KBM-7 (cell line): ENCODE measurements at places on chromosomes 12 and 14.

GRCh38 chr12:113528606-113529293 lies 57.1 kb upstream of the LHX5 start:
- DNase-seq, result no peak

- DNase-seq, result peak; percentile 55
These were observed 26.1 kb upstream of the ETV6 start for GRCh38 chr12:11623382-11623781.

DNA sequence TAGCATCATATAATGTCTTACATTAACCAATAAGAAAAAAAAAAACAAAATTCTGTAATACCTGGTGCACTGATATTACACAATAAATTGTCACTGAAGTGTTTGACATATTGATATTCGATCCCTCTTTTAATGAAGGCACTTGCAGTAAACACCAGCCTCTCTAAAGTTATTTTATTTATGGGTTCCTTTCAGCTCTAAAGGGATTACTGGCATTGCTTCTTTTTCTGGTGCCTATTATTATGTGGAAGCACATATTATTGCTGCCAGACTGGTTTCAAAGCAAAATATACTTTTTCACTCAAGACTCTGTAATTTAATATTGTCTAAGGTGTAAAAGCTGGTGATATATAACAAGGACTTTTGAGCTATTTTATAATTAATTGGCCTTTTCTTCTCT lies 1090.5 kb downstream of the TRHDE start:
- no peak for DNase-seq

GRCh38 chr12:71935594-71935993 lies 3.1 kb upstream of the TPH2 start:
- DNase-seq, result no peak

GRCh38 chr14:67313153-67313552 lies 46.5 kb downstream of the ATP6V1D start:
- no peak for DNase-seq

DNA sequence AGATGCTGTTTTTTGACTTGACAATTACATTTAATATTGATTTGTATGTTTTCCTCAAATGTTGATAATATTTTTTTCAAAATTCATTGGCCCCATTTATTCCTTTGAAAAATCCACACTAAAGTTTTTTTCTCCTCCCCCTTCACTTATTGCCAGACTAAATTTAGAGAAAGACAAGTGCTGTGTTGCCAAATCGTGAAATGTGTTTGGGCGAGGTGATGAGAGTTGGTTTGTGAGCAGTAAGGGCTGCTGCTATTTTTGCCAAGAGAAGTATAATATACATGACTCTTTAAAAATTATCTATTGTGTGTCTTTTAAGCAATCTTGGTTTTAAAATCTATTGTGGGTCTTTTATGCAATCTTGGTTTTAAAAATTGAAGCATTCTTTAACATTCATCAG lies 188.9 kb downstream of the PPFIA2 start:
- DNase-seq, result no peak

GRCh38 chr14:47040550-47040949 lies 389.0 kb upstream of the RPL10L start:
- no peak for DNase-seq
